Aorta (tissue), 5 donors: ENCODE measurements at places on chromosomes 16 and 17. TPM values are rescaled to one million over a fixed set of nuclear protein-coding genes. Genes with fewer than 3 reads are reported as not detected.

DNA sequence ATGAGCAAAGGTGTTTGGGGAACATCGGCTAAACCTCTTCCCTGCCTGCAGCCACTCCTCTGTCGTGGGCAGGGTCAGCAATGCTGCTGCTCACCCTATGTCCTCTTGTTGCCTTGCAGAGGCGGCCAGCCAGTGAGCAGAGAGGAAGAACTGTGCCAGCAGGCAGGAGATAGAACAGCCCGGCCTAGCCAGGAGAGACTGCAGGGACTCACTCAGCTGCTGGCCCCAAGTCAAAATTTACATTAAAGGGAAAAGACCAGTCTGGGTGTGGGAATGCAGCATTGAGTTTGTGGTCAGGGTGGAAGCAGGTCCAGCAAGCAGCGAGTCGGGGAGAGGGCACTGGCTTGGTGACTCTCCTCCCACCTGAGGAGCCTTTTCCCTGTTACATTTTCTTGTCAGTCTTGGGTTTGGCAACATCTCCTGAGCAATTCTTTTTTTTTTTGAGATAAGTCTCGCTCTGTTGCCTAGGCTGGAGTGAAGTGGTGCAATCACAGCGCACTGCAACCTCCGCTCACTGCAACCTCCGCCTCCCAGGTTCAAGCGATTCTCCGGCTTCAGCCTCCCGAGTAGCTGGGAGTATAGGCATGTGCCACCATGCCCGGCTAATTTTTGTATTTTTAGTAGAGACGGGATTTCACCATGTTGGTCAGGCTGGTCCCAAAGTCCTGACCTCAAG lies 22.7 kb downstream of the LIG3 start:
- no peak overlapping the region for H3K4me3 ChIP-seq
- no peaks in the 10 kb centered on the region for H3K27me3 ChIP-seq
- no peak for DNase-seq
- H3K27ac ChIP-seq, result no peak overlapping the region
- H3K4me1 ChIP-seq, result no peaks in the 10 kb centered on the region
- peaks cover 11% of the 10 kb centered on the region for H3K36me3 ChIP-seq

GRCh38 chr17:81128774-81129173 lies 36.5 kb upstream of the PVALEF start:
- H3K4me1 ChIP-seq, result no peaks in the 10 kb centered on the region
- H3K4me3 ChIP-seq, result no peak overlapping the region
- DNase-seq, result no peak
- no peaks in the 10 kb centered on the region for H3K27me3 ChIP-seq
- H3K36me3 ChIP-seq, result no peaks in the 10 kb centered on the region

DNA sequence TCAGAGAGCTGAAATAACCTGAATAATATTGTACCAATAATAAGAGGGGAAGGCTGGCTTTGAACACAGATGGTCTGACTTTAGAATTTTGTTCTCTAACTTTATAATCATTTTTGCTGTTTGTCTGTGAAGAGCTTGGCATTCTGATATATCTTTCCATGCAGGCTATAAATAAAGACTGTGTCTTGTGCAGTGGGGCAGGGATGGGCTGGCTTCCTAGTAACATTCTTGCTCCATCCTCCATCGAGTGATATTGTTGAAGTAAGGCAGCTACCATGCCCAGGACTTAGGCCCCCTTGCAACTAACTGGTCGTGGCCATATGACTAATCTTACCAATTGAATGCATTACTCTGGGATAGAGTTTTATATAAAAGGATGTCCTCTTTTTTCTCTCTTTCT lies 234.7 kb upstream of the IRX3 start:
- H3K27ac ChIP-seq, result no peak overlapping the region
- no peaks in the 10 kb centered on the region for H3K36me3 ChIP-seq
- no peaks in the 10 kb centered on the region for H3K4me1 ChIP-seq
- no peak overlapping the region for H3K4me3 ChIP-seq
- H3K27me3 ChIP-seq, result no peaks in the 10 kb centered on the region

CTRL gene
- total RNA-seq, result 0.84 TPM

GRCh38 chr17:5789528-5789927 lies 205.2 kb upstream of the NLRP1 start:
- no peak overlapping the region for H3K27ac ChIP-seq
- H3K36me3 ChIP-seq, result no peaks in the 10 kb centered on the region
- H3K4me1 ChIP-seq, result no peaks in the 10 kb centered on the region
- no peaks in the 10 kb centered on the region for H3K27me3 ChIP-seq
- no peak overlapping the region for H3K4me3 ChIP-seq
- no peak for DNase-seq

GRCh38 chr17:77613627-77614026 lies 344.9 kb upstream of the TNRC6C start:
- no peak overlapping the region for H3K27ac ChIP-seq
- H3K4me3 ChIP-seq, result no peak overlapping the region
- no peaks in the 10 kb centered on the region for H3K4me1 ChIP-seq
- peak; percentile 25 for DNase-seq

GAS2L2 gene
- not detected for total RNA-seq

GRCh38 chr16:75471723-75472633 lies 7.5 kb upstream of the TMEM170A start:
- H3K36me3 ChIP-seq, result no peaks in the 10 kb centered on the region
- no peak for DNase-seq
- H3K27me3 ChIP-seq, result no peaks in the 10 kb centered on the region

SULT1A2 gene
- total RNA-seq, result 1.8 TPM

GRCh38 chr17:72710202-72710601 lies 382.3 kb downstream of the SLC39A11 start:
- no peak overlapping the region for H3K27ac ChIP-seq
- no peak for DNase-seq
- no peaks in the 10 kb centered on the region for H3K4me1 ChIP-seq
- H3K27me3 ChIP-seq, result no peaks in the 10 kb centered on the region
- no peak overlapping the region for H3K4me3 ChIP-seq
- no peaks in the 10 kb centered on the region for H3K36me3 ChIP-seq

TNFRSF13B gene
- not detected for total RNA-seq

KRT33A gene
- not detected for total RNA-seq

GRCh38 chr16:54015147-54015546 lies 271.4 kb downstream of the IRX3 start:
- H3K4me3 ChIP-seq, result no peak overlapping the region
- DNase-seq, result no peak
- H3K27me3 ChIP-seq, result no peaks in the 10 kb centered on the region

DNA sequence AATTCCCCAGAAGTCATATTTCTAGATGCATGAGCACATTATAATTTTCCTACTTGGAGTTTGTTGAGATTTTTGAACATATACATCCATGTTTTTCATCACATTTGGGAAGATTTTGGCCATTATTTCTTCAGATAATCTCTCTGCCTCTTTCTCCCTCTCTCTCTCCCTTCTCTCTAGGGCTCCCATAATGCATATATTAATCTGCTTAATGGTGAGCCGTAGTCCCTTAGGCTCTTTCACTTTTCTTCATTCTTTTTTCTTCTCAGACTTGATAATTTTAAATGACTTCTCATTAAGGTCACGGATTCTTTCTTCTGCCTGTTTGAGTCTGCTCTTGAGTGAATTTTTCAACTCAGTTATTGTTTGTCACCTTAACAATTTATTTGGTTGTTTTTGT lies 101.5 kb downstream of the IRX3 start:
- H3K36me3 ChIP-seq, result no peaks in the 10 kb centered on the region
- DNase-seq, result no peak
- H3K4me3 ChIP-seq, result no peak overlapping the region
- no peaks in the 10 kb centered on the region for H3K27me3 ChIP-seq
- H3K27ac ChIP-seq, result no peak overlapping the region
- H3K4me1 ChIP-seq, result no peaks in the 10 kb centered on the region

FA2H gene
- 0.54 TPM for total RNA-seq

GRCh38 chr17:44362459-44362948 lies 1.1 kb downstream of the FAM171A2 start:
- H3K4me1 ChIP-seq, result no peaks in the 10 kb centered on the region
- H3K4me3 ChIP-seq, result no peak overlapping the region
- no peaks in the 10 kb centered on the region for H3K36me3 ChIP-seq
- peak; percentile 36 for DNase-seq

- DNase-seq, result peak; percentile 85
- H3K4me3 ChIP-seq, result no peak overlapping the region
- H3K36me3 ChIP-seq, result no peaks in the 10 kb centered on the region
- H3K27ac ChIP-seq, result no peak overlapping the region
Measured at GRCh38 chr17:55845385-55845784, 94.5 kb downstream of the PCTP start.

KRT36 gene
- not detected for total RNA-seq

- H3K27ac ChIP-seq, result no peak overlapping the region
- DNase-seq, result no peak
- peaks cover 2% of the 10 kb centered on the region for H3K27me3 ChIP-seq
- no peaks in the 10 kb centered on the region for H3K36me3 ChIP-seq
Measured at GRCh38 chr17:35210741-35211140, 16.5 kb upstream of the SLC35G3 start.

GRCh38 chr17:64443086-64443760 lies 5.7 kb upstream of the MILR1 start:
- no peak overlapping the region for H3K27ac ChIP-seq
- no peak overlapping the region for H3K4me3 ChIP-seq
- H3K27me3 ChIP-seq, result no peaks in the 10 kb centered on the region
- no peaks in the 10 kb centered on the region for H3K36me3 ChIP-seq
- DNase-seq, result no peak

DNA sequence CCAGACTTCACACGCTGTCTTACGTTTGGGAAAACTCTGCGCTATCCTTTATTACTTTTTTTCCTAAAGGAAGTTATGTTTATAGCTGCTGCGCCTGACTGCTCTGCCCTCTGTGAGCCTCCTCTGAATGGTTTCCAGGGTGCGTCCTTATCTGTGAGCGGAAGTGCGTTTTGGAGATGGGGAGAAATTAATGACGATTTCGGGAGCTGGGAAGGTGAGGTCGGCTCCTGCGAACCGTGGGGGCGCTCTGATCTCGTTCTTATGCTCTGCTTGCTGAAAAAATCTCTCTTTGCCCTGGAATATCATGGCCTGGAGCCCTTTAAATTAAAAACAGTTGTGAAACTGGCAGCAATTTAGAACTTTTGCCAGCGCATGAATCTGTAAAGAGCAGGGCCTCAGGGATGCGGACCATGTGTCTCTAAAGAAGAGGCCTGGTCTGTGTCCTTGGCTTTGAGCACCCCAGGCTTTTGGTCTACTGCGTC lies 135.7 kb upstream of the ZFHX3 start:
- no peaks in the 10 kb centered on the region for H3K27me3 ChIP-seq
- H3K4me1 ChIP-seq, result no peaks in the 10 kb centered on the region
- H3K27ac ChIP-seq, result no peak overlapping the region
- DNase-seq, result no peak

GRCh38 chr16:74521691-74522090 lies 85.2 kb downstream of the GLG1 start:
- no peak for DNase-seq
- no peaks in the 10 kb centered on the region for H3K36me3 ChIP-seq
- peaks cover 4% of the 10 kb centered on the region for H3K4me1 ChIP-seq
- H3K27ac ChIP-seq, result no peak overlapping the region
- H3K27me3 ChIP-seq, result no peaks in the 10 kb centered on the region

DNA sequence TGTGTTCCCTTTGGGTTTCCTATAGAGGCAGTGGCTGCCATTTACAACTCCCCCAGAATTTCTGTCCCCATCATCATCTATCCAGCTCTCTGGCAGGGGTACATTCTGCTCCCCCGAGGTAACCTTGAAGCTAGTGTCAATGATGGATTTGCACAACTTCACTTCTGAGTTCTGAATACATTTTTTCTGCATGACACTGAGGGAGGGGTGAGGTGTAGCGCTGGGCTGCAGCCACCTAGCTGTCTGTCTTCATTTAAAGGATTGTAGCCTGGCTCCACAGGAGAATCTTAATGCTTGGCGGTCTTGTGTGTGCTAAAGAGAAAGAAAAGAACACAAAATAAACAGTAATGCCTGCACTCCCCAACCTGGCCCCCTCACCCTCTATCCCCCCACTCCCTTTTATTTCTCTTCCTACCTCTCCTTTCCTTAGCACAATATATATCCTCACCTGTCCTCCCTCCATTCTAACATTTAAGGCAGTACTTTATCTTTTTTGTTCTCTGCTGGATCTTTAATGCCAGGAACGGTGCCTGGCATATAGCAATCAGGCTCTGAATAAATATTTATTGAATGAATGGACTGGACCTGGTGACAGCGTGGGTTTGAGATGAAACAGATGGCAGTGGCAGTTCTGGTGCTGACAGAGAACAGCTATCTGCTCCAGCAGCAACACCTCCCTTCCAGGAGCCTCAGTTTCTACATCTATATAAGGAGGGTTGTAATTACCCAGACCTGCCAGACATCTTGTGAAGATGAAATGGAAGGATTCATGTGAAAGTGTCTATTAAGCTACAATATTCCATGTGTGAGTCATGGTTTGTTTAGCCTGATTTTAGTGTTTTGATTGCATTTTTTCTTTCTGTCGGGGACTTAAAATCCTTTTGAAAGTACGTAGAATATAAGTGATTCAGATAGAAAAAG lies 163.5 kb upstream of the CDH11 start:
- H3K4me3 ChIP-seq, result no peak overlapping the region
- DNase-seq, result no peak
- no peak overlapping the region for H3K27ac ChIP-seq
- H3K4me1 ChIP-seq, result no peaks in the 10 kb centered on the region
- no peaks in the 10 kb centered on the region for H3K36me3 ChIP-seq

DNA sequence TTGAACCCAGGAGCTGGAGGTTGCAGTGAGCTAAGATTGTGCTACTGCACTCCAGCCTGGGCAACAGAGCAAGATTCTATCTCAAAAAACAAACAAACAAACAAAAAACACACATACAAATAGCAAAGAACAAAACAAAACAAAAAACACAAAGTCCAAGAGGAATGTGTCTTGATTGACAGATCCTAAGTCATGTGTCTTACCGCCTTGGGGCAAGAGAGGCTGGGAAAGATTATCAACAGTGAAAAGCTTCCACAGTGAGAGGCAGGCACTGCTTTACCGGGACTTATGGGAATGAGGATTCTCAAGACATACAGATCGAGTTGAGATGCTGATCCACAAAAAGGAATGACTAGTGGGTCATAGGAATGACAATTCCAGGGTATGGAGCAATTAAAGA lies 62.7 kb upstream of the GAS7 start:
- no peak overlapping the region for H3K27ac ChIP-seq
- no peak overlapping the region for H3K4me3 ChIP-seq
- no peaks in the 10 kb centered on the region for H3K36me3 ChIP-seq

DNA sequence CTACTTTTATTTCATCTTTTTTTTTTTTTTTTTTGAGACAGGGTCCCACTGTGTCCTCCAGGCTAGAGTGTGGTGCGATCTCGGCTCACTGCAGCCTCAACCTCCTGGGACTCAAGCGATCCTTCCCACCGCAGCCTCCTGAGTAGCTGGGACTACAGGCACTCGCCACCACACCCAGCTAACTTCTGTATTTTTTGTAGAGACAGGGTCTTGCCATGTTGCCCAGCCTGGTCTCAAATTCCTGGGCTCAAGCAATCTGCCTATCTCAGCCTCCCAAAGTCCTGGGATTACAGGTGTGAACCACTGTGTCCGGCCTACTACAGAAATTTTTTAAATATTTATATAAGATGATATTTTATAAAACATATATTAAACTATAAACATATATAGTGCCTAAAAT lies 4.8 kb downstream of the MYO18A start:
- DNase-seq, result no peak
- H3K4me1 ChIP-seq, result no peaks in the 10 kb centered on the region
- H3K27ac ChIP-seq, result no peak overlapping the region
- no peaks in the 10 kb centered on the region for H3K27me3 ChIP-seq

CFAP119 gene
- 2.7 TPM for total RNA-seq

CCL13 gene
- total RNA-seq, result 5.4 TPM
